Memory B cell (primary cell): ENCODE measurements at places on chromosomes 7 and 10.

DNA sequence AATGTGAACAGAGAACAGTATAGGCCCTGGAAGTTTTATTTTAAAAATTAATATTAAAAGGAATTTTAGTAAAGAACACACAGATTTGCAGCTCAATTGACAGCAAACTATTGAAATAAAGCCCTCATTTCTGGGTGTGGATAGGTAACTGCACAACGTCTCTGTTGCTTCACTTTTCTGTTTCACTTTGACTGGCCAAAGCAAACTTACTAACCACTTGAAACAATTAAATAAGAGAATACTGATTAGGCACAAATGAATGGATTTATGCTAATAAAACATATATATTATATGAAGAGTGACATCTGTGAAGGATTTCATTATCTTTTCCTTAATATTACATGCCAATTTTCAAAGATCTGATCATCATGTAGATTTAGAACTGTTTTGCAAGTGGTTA lies 11.9 kb downstream of the ZNF804B start:
- no peak for DNase-seq

DNA sequence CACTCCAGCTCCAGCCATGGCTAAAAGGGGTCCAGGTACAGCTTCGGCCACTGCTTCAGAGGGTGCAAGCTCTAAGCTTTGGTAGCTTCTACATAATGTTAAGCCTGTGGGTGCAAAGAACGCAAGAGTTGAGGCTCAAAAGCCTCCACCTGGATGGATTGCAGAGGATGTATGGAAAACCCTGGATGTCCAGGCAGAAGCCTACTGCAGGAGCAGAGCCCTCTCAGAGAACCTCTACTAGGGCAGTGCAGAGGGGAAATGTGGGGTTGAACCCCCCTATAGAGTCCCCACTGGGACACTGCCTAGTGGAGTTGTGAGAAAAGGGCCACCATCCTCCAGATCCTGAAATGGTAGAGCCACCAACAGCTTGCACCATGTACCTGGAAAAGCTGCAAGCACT lies 10.7 kb upstream of the RNF32 start:
- DNase-seq = no peak

DNA sequence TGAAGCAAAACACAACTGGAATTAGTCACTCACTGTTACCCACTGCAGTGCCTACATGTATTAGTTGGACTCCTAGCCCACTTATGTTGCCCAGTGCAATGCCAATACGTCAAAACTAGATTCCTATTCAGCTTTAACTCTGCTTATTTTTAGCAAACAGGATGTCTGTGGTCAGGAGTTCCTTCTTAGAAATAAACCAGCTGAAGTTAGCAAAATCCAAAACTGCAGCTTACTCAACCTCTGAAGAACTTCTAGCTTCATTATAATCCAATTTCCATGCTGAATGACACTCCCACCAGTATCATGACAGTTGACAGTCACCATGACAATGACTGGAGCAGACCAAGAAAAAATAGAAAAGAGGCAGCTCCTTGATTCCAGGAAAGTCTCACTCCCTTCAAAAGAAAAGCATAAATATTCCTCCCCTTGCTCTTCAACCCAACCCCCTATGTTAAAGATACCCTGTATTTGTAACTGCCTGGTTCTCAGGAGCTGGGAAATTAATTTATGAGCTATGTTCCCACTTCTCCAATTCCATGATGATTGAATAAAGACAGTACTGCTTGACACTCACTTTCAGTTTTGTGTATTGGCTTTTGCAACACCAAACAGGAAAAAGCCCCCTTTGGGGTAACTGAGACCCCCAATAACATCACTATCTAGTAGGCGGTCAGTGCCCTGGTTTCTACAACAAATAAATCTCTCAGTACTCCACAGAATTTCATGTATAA lies 327.4 kb downstream of the SORCS1 start:
- DNase-seq = no peak

- DNase-seq = no peak
Measured at GRCh38 chr7:18901982-18902421, 215.4 kb downstream of the TWIST1 start.

DNA sequence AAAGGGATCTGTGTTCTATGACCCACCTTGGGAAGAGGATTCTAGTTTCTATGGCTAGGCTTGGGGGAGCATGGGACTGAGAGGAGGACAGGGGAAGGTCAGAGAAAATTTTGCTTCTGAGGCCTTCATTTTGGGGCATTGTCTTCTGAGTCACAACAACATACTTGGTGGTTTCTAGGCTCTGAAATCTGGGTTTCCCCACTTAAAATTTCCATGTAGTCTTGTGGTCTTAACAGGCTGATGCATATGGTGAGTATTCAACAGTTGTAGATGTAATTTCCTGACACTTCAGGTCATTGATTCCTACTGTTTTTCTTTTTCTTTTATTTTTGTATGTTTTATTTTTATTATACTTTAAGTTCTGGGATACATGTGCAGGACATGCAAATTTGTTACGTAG lies 88.5 kb downstream of the ANKRD7 start:
- DNase-seq = no peak

DNA sequence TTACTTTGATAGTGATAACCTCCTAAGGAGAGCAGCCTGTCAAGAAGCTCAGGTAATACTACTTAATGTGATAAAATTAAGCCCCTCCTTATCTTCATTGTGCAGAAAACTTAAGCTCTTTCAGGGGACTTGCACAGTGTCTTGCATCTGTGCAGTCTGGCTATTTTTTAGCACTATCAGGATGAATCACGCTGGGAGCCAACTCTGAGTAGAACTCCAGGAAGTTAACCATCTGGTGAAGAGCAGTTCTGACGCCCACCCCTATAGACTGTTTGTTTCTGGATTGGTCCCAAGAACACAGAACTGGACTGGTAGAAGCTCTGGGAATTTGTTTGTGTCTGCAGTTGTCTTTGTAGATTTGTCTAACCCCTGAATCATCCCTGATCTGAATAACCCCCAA lies 41.9 kb downstream of the AGK start:
- no peak for DNase-seq

DNA sequence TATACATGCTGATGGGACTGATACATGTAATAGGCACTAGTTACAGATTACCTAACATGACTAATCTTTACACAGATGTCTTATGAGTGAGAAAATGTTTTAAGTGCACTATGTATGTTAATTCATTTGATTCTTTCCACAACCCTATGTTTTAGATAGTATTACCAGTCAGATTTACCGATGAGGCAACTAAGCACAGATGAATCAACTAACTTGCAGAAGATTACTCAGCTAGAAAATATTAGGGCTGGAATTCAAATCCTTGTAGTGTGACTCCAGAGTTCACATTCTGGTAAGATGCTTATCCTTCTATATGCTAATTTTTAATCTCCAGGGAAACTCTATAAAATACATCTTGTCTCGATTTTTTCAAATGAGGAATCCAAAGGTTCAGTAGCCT lies 964.9 kb downstream of the REEP3 start:
- DNase-seq = no peak

DNA sequence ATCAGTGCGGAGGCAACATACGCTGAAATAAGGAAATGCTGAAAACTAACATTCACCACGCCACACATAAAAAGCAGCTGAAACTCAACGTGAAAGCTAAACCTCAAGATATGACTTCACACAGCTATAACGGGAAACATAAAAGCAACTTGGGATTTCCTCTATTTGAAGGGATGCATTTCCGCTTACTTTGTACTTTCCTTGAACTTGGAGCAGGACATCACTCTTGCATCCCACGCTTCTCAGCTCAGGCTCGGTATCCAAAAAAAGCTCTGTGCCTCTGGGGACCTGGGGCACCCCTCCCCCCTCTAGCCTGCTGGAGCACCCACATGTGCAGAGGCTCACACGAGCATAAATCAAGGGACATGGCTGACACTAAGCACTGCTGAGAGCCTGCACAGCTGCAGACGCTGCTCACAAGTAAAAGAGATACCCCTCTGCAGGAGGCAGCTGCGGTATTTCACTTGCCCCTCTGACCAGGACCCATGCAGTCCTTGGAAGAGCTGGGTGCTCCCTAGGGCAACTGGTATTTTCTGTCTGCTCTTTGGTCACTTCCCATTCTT lies 34.2 kb downstream of the PARD3 start:
- no peak for DNase-seq

GRCh38 chr10:101850749-101851148 lies 7.1 kb upstream of the KCNIP2 start:
- DNase-seq = no peak

DNA sequence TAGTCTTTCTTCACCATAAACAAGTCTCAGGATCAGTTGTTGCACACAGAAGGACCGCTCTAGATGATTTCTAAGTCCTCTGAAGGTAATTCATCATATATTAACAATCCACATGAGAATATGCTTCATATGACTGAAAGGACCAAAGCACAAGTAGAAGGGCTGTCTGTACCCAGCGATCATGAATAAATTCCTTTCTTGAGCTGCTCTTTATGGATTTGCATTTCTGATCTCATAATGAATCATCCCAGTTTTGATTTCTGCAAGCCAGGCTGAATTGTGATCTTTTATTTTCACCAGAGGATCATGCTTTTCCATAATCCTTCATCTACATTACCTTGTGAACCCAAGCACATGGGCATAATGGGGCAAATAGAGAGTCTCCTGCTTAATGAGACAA lies 675.6 kb downstream of the MAGI2 start:
- no peak for DNase-seq

- no peak for DNase-seq
Measured at GRCh38 chr7:66776800-66777442, 36.4 kb downstream of the RABGEF1 start.

- DNase-seq = no peak
Measured at GRCh38 chr10:118447478-118448270, 105.5 kb upstream of the FAM204A start.

- DNase-seq = no peak
Measured at GRCh38 chr10:13491747-13492360, 37.0 kb downstream of the BEND7 start.

DNA sequence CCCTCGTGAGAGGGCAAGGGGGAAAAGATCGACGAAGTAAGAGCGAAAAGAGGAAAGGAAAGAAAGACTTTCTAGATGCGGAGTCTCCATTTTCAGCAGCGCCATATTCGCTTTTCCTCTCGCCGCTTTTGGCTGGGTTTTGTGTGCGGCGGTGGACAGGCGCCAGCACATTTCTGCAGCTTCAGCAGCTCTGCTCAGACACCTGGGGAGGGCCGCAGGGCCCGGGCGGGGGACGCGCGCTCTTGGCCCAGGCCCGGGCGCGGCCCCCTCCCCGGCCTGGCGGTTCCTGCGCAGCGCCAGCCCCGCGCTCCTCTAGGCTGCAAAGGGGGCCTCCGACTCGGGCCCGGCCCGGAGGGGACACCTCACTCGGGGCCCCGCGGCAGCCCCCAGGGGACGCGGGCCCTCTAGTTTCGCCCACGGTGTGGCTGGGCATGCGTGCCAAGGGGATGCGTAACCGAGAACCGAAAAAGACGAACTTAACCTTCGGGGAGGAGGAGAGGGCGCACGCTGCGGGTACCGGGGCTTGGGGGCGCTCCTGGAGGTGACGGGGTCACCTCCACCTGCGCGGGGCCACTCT lies 34.5 kb upstream of the EBLN1 start:
- DNase-seq = no peak

DNA sequence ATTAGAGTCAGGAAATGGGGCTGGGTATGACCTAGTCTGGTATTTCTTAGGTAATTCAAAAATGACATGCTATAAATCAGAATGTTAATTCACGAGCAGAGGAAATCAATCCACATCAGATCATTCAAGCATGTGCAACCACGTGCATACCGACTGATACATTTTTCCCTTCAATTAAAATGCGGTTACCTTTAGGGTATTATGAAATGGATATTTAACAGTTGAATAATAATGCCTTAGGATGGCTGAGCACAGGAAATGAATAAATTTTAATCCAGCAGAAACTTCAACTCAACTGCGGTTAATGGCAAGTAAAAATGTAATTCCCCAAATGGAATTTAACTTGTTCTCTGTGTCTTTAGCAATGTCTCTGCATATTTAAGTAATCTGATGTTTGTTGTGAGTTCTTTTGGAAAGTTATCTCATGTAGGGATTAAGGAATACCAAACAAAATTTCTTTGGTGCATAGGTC lies 9.2 kb downstream of the CPA2 start:
- DNase-seq = no peak

DNA sequence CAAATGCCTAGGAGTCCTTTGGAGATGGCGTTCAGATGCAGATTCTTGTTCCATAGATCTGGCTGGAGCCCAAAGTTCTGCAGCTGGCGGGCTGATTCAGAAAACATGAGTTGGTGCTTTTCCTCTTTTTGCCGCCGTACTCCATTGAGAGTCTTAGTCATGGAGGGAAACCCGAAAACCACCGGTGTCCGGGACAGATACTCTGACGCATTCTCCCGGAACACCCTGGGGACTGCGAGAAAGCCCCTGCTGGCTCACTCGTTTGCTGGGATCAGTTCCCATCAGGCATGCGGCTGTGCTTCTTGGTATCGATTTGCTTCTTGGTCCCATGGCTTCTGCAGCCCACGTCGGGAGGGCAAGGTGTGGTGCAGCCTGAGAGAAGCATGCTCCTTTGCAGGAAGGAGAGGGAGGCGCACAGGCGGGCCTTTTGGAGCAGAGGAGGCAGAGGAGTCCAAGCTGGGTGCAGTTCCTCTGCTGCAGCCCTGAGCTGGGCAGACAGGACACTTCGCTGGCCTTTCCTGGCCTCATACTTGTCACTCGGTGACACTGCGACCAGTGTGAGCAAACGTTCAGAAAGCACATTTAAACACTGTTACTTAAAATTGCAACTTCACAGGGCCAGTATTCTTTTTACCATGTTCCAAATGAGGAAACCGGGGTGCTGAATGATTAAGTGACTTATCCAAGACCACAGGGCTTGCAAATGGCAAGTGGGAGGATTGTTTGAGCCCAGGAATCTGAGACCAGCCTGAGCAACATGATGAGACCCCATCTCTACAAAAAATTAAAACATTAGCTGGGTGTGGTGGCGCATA lies 30.6 kb upstream of the PFKFB3 start:
- DNase-seq = no peak

GRCh38 chr10:78224602-78225001 lies 190.9 kb downstream of the RPS24 start:
- no peak for DNase-seq

DNA sequence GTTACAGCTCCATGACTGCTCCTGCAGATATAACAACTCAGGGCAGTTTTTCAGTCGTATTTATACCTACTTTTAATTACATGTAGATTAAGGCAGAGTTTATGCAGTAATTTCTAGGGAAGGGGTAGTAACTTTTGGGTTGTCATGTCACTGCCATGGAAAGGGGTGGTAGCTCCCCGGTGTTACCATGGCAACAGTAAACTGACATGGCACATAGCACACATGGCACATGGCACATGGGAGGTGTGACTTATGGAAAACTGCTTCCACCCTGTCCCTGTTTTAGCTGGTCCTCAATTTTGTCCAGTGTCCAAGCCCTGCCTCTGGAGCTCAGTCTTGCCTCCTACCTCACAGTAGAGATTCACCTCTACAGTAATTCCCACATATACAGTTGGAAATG lies 3.9 kb upstream of the TOMM7 start:
- no peak for DNase-seq

DNA sequence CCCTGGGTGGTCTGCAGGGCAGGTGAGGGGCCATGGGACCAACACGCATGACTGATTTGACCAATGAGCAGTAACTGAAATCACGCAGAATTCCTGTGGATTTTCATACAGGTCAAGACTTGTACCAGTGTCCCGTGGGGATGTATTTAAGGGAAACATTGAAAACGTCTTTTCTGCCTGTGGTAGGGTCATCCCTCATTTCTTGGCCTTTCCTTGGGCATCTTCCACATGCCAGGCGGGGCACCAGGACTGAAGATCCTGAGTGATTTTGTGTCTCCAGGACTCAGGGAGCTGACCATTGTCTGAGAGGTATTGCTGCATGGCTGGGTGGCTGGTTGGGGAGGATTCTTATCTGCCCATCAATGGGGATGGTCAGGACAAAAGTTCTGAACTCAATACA lies 289.0 kb downstream of the GLRX3 start:
- DNase-seq = no peak

GRCh38 chr10:76122056-76122455 lies 690.6 kb downstream of the LRMDA start:
- no peak for DNase-seq
